ENCODE measurements at places on chromosomes 1 and 21.

DNA sequence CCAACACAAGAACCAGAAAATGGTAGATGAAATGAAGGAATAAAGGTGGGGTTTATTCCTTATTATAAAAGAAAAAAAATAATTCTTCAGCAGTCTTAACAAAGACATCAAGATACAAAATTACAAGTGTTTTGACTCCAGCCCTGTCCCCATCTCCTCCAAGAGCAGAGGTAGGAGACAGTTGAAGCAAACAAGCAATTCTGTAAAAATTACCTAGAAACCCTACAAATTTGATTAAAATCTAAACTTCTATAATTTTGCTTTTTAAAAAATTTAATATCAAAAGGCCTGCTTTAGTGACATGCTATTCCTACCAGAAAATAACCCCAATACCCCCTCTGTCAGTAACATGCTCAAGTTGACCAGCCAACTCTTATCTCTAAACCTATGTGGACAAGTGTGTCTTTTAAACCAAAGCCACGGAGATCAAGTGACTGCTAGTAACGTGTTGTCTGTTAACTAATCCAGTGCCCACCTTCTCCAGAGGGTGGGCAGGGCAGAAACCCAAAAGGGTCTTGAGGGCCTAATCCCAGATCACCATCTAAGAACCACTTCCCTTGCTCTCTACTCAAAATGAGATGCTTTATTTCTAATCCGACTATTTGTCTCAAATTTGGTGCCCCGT lies 8.4 kb downstream of the GLUL start:
- no peak for DNase-seq

DNA sequence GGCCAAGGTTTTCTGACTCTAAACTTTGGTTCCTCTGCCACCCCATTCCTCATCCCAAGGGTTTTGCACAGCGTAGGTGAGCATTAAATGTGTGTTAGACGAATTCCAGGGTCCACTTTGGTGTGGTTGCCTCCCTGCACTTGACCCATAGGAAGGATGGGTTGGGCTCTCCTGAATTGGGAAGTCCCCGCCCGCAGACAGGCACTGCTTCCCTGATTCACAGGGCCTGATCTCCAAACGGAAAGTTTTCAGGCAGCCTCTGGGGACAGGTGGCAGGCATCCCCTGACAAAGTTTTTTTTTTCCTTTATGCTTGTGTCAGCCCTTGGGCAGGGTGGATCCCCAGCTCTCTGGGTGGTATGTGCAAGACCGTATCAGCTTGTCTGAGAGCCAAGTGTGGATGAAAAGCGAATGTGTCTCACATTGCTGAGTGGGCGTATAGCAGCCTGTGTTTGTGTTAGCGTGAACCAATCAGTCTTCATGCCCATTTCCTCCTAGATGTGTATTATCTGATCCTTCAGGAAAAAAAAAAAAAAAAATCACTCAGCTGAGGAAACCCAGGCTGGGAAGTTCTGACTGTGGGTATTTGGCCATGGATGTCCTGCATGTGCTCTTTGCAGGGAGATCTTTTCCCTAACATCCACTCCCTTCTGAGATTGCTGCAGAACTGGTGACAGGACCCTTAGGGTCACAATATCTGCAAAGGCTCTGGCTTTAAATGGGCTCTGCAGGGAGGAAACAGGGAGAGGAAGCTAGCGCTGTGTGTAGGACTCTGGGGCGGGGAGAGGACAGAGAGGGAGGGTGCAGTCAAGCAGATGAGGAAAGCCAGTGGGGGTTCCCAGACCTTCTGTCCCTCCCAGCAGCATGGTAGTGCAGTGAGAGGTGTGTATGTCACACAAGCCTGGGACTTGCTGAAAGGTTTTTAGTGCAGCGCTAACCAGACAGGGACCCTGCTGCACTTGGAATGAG lies 42.2 kb upstream of the TRABD2B start:
- no peak for DNase-seq

GRCh38 chr21:29580732-29581285 lies 282.1 kb downstream of the BACH1 start:
- no peak for DNase-seq

DNA sequence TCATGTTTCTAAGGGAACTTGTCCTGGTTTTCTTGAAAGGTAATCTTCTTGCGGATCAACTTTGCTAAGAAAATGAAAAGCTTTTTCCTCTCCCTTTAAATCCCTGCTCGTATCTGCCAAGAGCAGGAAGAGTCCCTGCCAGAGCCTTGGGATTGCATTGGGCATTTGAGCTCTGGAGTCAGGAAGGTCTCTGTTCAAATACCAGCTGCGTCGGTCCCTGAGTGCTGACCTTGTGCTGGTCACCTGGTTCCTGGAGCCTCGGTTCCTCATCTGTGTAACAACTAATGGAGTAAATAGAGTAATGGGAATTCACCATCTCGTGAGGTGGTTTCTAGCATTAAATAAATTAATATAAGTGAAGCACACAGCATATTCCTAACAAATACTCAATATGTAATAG lies 274.6 kb upstream of the TMEM51 start:
- no peak for DNase-seq

DNA sequence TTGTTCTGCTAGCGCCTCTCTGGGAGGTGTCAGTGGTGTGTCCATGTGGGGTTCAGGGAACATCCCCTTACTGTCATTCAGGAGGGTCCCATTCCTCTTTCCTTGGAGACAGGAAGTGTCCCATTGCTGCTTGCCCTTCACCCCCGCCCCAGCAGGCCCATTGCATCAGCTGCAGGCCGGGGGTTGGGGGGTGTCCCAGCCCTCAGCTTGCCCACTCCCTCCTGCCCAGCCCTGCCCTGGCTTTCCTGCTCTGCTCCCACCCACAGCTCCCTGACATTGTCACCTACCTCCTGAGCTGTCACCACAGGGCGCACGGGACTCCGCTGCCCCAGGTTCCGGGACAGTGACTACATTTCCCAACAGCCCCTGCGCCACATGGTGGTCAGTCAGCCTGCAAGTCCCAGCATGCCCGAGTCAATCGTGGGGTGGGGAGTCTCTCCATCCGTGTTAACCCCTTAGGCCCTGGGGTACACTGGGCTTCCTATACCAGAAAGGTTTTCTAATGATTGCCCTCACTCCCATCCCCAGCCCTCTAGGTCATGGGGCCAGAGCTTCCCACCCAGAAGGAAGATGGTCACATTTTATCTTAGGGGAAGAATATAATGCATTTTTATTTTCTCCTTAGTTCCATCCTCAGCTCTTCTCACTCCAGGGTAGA lies at the start of gene INPP5B:
TSS of gene INPP5B (minus strand) at position 351 of the 658 bp plus-strand sequence. CDS start 745 bp downstream, outside the sequence.
- DNase-seq: peak; percentile 57

GRCh38 chr21:45136927-45137611 lies 62.7 kb downstream of the ADARB1 start:
- peak; percentile 55 for DNase-seq

- DNase-seq: no peak
Measured at GRCh38 chr1:89698624-89699023, 65.7 kb downstream of the LRRC8C start.

DNA sequence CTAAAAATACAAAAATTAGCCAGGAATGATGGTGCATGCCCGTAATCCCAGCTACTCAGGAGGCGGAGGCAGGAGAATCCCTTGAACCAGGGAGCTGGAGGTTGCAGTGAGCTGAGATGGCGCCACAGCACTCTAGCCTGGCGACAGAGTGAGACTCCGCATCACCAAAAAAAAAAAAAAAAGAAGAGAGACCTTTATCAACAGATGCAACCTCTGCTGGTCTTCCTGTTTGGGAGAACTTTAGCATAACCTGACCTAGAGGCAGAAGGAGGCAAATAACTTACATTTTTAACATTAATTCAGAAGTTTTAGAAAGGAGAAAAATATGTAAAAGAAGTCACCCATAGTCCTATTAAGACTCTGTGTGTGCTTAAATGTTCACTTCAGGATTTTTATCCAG lies 32.4 kb downstream of the SLAMF1 start:
- no peak for DNase-seq

GRCh38 chr1:4637616-4638344 lies 16.6 kb upstream of the AJAP1 start:
- DNase-seq: no peak

DNA sequence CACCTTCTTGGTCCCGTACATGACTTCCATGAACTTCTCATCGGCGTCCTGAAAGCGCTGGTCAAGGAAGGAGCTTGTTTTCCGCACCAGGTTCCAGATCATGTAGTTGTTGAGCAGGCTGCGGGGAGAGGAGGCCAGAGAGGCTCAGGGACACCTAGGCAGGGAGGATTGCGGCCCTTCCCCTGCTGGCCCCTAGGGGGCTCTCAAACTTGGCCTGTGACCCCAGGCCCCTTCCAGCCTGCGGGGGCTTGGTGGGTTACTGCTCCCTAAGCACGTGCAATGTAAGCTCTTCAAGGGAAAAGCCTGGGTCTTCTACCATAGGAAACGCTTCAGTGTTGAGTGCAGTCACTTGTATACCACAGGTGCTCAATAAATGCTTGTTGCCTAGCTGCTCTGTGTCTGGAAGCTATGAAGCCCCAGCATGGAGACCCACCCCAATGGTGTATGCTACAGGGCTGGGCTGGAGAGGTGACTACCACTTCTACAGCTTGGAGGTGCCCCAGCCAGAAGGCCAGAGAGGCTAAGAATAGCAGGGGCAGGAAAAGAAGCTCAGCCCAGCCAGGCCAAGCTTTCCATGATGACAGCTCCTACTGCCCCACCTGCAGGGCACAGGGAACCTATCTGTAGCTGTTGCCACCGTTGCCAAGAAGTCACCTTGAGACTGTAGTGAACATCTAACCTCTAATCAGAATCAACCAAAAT lies 45.1 kb downstream of the ECE1 start:
- DNase-seq: no peak

- DNase-seq: no peak
Measured at GRCh38 chr1:181104042-181104789, 15.7 kb downstream of the IER5 start.

GRCh38 chr1:107750364-107750959 lies 214.5 kb downstream of the VAV3 start:
- peak; percentile 2 for DNase-seq

- DNase-seq: no peak
Measured at GRCh38 chr1:82064691-82065090, 264.0 kb downstream of the ADGRL2 start.

GRCh38 chr1:150161747-150162581 lies 12.2 kb downstream of the PLEKHO1 start:
- DNase-seq: no peak
